Activated effector memory CD4-positive, alpha-beta T cell treated with anti-CD3 and anti-CD28 coated beads, Interleukin-2, amount 50 U/mL, for 16 hours (primary cell): ENCODE measurements at places on chromosomes 5 and 9.

DNA sequence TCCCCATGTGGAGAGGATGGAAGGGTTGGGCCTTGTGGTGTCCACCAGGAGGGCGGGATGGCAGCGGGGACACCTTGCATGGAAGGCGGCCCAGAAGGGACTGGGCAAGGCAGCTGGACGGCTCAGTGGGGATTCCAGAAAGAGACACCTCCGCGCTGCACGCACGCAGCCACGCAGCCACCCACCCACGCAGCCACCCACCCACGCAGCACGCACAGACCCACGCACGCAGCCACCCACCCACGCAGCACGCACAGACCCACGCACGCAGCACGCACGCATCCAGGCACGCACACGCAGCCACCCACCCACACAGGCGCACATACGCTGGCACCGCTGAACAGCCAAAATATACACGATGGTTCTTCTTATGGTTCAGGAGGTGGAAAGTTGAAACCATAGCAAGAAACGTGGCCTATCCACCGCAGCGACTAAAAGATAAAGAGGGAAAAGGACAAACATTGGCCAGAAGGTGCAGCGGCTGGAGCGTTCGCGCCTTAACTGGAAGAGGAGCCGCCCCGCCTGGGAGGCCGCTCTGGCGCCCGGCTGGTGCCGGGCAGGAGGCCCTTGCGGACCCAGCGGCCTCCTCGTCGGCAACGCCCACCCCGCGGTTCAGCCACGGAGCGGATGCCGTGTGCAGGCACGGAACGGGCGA lies 22.2 kb upstream of the EXOC3 start:
- DNase-seq = peak; percentile 61

GRCh38 chr9:69089491-69089890 lies 53.9 kb downstream of the FXN start:
- DNase-seq = no peak

GRCh38 chr5:51377151-51378060 lies 5.8 kb upstream of the ISL1 start:
- DNase-seq = no peak

DNA sequence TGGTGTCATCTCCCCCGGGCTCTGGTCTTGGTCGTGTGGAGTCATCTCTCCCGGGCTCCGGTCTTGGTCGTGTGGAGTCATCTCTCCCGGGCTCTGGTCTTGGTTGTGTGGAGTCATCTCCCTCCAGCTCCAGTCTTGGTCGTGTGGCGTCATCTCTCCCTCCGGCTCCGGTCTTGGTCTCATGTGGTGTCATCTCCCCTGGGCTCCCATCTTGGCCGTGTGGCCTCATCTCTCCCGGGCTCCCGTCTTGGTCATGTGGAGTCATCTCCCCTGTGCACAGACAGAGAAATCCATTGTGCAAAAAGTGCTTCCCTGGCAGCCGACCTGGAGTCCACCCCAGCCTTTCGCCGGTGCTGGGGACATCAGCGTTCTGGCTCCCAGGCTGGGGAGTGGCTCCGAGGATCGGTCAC lies 91.1 kb upstream of the CACNA1B start:
- peak; percentile 52 for DNase-seq

DNA sequence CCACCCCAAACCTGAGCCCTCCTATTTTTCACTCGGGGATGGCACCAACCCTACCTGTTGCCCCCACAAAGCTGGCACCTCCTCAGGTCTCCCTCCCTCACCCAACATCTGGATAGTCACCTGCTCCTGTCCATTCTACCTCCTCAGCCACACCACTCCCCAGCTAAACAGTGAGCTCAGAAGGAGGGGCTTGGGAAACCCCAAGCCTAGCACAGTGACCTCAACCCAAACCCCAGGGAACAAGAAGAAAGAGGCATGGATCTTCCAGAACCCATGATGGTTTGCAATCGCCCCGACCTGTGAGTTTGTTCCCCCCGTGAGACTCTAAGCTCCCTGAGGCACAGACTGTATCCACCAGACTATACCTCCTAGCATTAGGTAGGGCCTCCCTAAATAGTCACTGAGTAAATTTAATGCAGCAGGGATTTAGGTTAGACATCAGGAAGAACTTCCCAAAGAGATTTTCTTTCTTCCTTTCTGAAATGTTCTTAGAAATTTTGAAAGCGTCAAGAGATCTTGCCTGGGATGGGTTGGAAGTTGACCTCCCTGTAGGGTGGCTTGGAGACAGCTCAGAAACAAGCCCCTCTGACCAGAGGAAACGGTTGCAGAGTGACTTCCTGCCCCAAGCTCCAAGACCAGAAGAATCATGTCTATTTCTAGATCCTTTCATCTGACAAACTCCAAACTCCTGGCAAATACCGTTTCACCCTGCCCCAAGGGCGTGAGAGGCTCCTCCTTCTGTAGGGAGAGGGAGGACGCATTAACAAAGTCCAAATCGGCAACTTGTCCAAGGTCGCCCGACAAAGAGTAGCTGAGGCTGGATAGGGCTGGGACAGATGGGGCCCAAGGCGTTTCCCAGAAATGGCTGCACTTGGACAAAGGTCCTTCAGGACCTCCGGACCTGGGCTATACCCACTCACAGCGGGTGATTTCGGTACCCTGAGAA lies 4.1 kb downstream of the FIBCD1 start:
- DNase-seq = no peak

GRCh38 chr5:143064218-143064641 lies 294.1 kb downstream of the ARHGAP26 start:
- no peak for DNase-seq
